Mesangial cell (primary cell): ENCODE measurements at places on chromosomes 11 and 22. TPM values are rescaled to one million over a fixed set of nuclear protein-coding genes. Genes with fewer than 3 reads are reported as not detected.

The PARVG gene
- total RNA-seq: under 0.01 TPM in 1 of 2 replicates, not detected in the other

The SCT gene
- 3.5 TPM in 1 of 2 replicates, not detected in the other for total RNA-seq

The SMC1B gene
- total RNA-seq: not detected in 2 replicates

The FAM180B gene
- not detected in 2 replicates for total RNA-seq

The SLC17A6 gene
- not detected in 2 replicates for total RNA-seq

The RIMBP3C gene
- total RNA-seq: 0.13 and 0.33 TPM in 2 replicates

The IFTAP gene
- 10.9 and 11.5 TPM in 2 replicates for total RNA-seq

The MMP13 gene
- 0.33 and 4.1 TPM in 2 replicates for total RNA-seq

The OR5P2 gene
- total RNA-seq: not detected in 2 replicates

The NCAM1 gene
- total RNA-seq: 9.4 and 20.0 TPM in 2 replicates

The KRTAP5-11 gene
- total RNA-seq: not detected in 2 replicates

The ROM1 gene
- 1.1 and 5.7 TPM in 2 replicates for total RNA-seq

The BUD13 gene
- total RNA-seq: 7.1 and 13.2 TPM in 2 replicates

The GRM5 gene
- total RNA-seq: under 0.01 and 0.13 TPM in 2 replicates

The UBASH3B gene
- 21.9 and 57.5 TPM in 2 replicates for total RNA-seq

The GLYATL2 gene
- 0.38 and 1.1 TPM in 2 replicates for total RNA-seq

The CHEK1 gene
- total RNA-seq: 11.4 and 35.7 TPM in 2 replicates

The CDHR5 gene
- under 0.01 and 3.9 TPM in 2 replicates for total RNA-seq

The OR56A1 gene
- total RNA-seq: not detected in 2 replicates

The OR10D3 gene
- not detected in 2 replicates for total RNA-seq

The H19 gene
- total RNA-seq: 16.5 and 607 TPM in 2 replicates
